ENCODE measurements at places on chromosomes 13 and 19.

GRCh38 chr13:96199315-96199714 lies 109.4 kb downstream of the HS6ST3 start:
- DNase-seq, result no peak

GRCh38 chr13:60427285-60427684 lies 30.3 kb downstream of the TDRD3 start:
- DNase-seq, result no peak

- DNase-seq, result no peak
Measured at GRCh38 chr13:80921971-80922370, 581.0 kb upstream of the SPRY2 start.

DNA sequence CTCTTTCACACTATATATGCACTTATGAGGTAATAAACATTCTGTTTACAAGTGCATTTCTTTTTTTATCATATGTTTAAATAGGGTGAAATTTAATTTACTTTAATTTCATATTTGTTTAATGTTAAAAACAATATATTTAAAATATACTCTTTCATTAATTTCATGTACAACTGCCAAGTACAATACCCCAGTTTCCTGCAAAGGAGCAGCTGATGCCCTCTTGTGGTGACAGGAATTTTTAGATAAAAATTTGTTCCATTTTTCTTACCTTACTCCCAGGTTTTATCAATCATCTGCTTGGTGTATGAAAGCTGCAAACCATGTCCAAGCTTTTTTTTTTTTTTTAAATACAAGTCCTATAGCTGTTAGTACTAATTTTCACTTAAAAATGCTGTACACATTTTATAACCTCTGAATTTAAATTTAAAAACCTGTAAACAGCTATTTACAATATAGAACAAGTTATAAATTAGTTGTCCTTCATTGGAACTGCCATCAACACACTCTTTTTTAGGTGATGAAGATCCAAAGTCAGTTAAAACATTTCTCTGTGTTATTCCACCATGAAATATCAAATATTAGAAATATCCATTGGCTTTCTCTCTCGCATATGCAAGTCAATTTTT lies 4.9 kb downstream of the PCDH20 start:
- no peak for DNase-seq

DNA sequence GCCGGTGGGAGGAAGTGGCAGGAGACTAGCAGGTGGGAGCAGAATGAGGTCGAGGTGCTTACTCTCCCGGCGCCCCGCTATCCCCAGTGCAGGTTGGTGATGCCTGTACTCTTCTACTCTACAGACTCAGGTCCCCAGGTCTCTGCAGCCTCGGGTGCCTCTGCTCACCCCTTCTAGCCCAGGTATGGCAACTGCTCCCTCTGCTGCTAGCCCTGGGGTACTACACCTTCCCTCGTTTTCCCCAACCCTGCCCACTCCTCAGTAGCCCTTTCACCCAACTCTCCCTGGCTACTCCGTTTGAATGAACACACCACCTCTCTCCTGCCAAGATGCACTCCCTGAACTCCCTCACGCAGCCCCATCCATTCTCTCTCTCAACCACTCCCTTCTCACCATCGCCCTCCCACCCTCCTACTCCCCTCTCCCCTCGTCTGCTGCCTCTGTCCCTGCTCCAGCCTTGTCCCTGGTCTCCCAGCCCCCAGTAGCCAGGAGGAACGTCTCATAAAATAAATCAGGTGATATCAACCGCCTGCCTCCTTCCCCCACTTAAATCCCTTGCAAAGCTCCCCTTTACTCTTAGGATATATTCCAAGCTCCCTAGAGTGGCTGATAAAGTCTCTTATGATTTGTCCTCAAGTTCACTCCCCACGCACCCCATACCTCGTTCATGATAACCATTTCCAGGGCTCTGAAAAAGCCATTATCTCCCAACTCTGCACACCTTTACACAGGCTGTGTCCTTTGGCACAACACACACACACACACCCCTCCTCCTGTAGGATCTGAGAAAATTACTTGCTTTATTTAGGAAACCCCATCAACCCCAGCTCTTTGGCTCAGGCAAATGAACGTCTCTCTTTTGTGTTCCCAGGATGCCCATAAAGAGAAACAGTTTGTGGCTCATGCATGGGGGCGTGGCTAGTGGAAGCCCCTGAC lies 8.2 kb upstream of the MEIS3 start:
- peak; percentile 94 for DNase-seq

- no peak for DNase-seq
Measured at GRCh38 chr19:31531326-31531725, 182.1 kb upstream of the TSHZ3 start.

- no peak for DNase-seq
Measured at GRCh38 chr19:29622166-29623070, 16.3 kb downstream of the POP4 start.

DNA sequence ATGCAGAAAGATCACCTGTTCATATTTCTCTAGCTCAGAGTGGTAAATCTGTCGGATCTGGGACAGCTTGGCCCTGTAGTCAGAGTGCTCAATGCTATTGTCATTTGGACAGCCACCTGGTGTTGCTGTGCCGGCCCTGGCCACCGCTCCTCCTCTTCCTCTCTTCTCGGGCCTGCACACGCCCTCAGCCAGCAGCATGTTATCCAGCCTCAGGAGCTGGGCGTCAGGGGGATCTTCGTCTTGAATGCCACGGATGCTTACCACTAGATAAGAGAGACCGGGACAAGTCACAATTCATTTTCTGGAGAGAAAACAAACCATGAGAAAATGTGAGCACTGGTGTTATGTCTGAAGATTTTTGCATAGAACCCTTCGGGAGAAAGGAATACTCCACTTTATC lies 32.5 kb downstream of the CILP2 start:
- no peak for DNase-seq

DNA sequence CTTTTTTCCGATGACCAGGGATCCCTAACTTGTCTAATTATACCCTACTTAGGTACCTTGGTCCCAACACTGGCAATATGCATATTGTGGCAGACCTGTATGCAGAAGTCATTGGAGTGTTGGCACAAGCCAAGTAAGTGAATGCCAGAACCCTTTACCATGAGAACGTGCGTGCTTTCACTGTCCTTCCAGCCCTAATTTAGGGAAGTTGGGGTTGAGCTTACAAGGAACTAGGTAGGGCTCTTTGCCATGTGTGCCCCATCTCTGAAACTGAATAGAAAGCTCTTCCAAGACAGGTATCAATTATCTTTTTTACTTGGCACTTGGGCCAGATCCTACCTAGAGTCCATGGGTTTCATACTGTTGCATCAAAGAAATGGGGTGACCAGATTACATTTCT lies 93.2 kb downstream of the FRY start:
- DNase-seq, result no peak

GRCh38 chr19:4976401-4977298 lies 7.7 kb downstream of the KDM4B start:
- DNase-seq, result peak; percentile 65

- DNase-seq, result no peak
Measured at GRCh38 chr19:49838885-49839588, 11.9 kb upstream of the PTOV1 start.

- no peak for DNase-seq
Measured at GRCh38 chr13:65154661-65155447, 2075.3 kb downstream of the PCDH9 start.

- DNase-seq, result no peak
Measured at GRCh38 chr13:97285221-97285955, 63.3 kb downstream of the MBNL2 start.

DNA sequence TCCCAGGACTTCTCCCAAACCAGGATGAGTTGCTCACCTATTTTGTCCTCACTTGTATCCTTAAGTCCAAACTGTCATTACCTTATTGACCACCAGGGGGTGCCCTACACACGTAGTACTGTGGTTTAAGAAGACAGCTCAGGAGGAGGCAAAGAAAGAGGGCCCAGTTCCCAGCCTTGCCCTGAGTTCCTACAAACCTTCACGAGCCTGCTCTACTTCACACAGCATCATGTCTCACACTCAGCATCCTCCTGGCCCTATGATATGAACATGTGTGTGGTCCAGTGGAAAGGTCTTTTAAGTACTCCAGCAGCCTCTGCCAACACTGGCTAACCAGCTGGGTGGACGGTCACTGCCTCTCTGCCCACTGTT lies 8.1 kb upstream of the ZNF784 start:
- DNase-seq, result peak; percentile 92

DNA sequence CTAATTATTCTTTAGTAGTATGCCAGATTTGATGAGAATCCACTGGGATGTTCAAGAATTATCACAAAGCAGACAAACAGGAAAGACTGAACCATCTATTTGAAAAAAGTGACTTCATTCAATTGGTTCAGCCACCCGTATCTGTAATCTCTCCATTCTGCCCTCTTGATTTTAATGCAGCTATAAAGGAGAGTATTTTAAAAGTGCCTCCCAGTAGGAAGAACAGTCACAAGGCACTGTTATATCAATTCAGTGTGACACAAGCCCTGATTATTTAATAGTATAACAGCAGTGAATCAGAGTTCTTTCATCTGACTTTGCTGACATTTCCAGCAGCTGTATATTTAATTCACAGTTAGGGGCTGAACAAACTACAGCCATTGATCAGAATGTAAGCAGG lies 77.3 kb upstream of the SLAIN1 start:
- no peak for DNase-seq

DNA sequence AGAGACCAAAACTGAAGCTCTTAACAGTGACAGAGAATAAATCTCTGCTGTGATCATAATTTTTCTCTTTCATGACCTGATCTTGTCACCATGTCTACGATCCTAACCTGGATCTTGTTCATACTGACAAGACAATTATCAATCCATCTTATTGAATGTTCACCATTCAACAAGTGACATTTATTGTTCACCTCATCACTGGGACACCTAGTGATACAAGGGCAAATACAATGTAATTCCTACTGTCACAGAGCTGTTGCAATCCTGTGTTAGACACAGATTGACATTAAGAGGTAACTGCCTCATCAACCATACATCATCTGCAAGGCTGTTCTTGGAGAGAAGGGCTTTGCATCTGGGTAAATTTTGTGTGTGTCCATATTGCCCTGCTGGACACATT lies 942.4 kb upstream of the PRR20A start:
- DNase-seq, result no peak

GRCh38 chr13:100725472-100725871 lies 50.9 kb upstream of the TMTC4 start:
- no peak for DNase-seq

DNA sequence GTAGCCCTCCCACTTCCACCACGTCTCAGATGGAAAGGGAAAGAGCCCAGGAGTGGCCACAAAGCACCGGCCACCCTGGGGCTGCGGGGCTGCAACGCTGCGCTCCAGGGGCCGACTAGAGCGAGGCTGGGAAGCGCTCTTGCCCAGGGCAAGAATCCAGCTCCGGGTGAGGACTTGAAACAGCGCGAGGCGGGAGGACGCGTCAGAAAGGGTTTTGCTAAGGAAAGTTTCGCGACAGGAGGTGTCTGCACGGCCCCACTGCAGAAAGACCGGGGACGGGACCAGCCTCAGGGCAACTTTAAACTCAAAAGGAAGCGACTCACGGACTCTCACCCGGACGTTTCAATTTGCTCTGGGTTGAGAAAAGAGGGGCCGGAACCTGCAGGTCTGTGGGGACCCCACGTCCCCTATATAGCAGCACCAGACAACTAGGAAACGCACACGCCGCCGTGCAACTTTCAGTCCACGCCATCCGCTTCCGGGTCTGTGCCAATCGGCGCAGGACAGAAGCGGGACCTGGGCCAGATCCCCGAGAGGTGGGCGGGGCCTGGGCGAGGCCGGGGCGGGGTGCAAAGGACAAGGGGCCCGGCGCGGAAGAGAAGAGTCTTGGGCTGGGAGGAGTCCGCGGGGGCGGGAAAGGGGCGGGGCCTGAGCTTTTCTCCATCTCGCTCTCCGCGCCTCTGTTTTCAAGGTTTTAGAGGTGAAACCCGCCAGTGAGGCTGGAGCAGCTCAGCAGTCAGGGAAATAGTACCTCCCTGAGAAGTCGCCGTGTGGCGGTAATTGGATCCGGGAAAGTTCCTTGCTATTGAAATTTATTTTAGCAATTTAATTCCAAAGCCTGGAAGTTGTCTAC lies at the start of gene ZNF816:
Gene ZNF816 (minus strand): TSS at position 488 of the 853 bp plus-strand sequence. CDS start 6,792 bp downstream, outside the sequence.
- peak; percentile 99 for DNase-seq

DNA sequence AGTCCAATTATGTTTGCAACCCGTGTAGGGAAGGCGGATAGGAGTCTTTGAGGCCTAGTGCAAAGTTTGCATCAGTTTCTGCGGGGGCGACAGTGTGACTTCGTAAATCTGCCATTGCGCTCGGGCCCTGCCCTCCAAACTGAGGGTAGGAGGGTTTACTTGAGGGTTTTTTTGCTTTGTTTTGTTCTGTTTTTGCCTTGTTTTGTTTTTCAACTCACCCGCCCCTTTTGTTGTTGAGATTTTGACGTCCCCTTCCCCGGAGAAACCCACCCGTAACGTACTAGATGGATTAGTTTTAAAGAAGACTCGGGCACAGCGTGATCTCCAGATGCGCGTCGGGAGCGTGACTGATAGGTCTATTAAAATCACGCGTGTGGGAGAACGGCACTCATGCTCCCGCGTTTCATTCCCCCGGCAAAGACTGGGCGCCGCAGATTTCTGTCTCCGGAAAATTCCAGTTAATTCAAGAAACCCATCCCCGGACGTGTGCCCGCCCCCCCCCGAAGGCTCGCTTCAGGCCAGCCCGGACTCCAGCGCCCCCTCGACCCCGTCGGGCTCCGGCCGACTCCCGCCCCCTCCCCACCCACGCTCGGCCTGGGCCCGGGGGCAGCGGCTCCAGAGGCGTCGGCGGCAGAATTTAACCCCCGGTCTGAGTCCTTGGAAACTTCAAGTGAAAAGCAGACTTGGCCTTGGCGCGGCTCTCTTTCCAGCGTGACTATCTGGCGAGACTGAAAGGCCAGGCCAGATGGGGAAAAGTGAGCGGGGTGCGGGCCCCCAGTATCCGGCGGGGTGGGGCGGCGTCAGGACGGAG lies 5.0 kb downstream of the SOX1 start:
- no peak for DNase-seq

DNA sequence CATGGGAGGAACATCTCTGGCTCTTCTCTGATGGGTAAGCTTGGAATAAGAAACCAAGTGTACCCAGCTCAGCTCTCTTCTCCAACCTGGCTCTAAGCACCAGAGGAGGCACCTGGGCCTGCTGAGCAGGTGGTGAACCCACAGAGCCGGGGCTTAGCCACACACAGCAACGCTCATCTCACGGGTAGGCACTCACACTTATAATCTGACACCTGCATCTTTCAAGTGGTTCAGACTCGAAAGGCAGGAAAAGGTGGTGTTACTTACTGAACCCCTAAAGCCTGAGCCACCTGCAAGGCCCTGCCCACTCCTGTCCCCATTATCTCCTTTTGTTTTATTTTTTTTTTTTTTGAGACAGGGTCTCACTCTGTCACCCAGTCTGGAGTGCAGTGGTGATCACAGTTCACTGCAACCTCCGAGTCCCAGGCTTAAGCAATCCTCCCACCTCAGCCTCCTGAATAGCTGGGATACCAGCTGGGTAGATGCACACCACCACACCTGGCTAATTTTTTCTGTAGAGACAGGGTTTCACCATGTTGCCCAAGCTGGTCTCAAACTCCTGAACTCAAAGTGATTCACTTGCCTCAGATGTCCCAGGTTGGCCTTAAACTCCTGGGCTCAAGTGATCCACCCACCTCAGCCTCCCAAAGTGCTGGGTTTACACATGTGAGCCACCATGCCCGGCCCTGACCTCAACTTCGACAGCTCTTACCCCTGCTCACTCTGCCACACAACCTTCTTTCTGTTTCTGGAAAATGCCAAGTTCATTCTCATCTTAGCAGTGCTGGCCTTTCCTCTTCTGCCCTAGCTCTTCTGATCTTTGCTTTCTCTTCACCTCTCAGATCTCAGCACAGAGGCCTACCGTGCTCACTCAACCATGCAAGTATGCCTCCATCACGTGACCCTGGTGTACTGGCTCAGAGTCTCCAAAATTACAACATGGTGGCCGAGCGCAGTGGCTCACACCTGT lies 9.7 kb downstream of the FBXL12 start:
- no peak for DNase-seq

Data from WTC11 (cell line).